GM12865 (cell line): ENCODE measurements at places on chromosomes 1 and 21.

DNA sequence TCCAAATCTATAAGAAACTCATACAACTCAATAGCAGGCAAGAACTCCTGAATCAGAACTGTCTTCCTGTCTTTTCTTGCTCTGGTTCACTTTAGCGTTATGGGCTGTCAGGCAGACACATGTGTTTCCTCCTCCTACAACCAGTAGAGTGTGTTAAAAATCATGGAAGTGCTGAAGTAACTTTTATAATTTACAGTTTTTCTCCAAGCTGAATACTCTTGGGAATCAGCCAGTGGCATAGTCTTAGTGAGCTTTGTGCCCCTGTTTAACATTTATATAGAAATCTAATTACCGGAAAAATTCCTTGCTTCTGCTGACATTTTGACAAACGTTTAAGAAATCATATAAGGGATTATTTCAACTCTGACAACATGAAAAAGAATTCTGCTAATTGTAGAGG, 113.1 kb upstream of the RGS18 start:
- no peak for DNase-seq

DNA sequence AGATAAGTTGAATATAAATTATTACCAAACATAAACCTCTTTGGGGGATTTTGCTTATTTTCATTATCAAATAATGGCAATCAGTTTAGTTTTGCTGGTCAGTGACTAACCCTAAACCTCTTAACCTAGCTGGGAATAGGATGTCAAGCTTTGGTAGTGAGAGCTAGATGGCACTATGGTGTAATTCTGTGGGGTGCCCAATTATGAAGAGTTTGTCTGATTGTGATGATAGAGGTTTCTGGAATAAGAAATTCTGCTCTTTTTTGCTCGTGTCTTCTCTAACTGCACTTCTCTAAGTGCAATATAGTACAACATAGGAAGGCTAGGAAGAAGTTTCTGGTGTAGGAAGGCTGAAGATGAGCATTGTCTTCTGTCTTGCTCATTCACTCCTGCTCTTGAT, 59.8 kb downstream of the XCL1 start:
- DNase-seq = no peak

GRCh38 chr1:164470996-164471395, 88.0 kb upstream of the PBX1 start:
- DNase-seq = no peak

- no peak for DNase-seq
Observed at GRCh38 chr1:22814176-22815042, 103.8 kb downstream of the EPHB2 start.

DNA sequence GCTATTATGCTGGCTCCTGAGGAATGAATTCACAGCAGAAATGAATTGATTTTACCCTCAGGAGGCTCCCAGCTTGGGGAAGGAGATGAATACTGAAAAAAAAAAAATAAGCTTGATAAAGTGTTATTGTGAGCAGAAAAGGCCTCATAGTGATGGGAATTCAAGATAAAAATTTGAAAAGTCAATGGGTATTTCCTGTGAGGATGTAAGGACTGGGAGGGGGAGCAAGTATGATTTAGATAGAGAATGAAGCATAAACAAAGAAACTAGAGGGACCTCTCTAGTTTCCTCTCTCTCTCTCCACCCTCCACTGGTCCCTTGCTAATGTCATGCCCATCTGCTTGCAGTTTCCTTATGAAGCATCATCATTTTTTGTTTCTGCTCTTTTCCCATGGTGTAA, 439.0 kb upstream of the PLXNA2 start:
- DNase-seq = peak; percentile 54

GRCh38 chr1:29732453-29732852, 496.1 kb downstream of the PTPRU start:
- no peak for DNase-seq

GRCh38 chr21:31338908-31339368, 5.1 kb downstream of the TIAM1 start:
- no peak for DNase-seq

- DNase-seq = no peak
Observed at GRCh38 chr1:14654554-14654953, 56.1 kb downstream of the KAZN start.

DNA sequence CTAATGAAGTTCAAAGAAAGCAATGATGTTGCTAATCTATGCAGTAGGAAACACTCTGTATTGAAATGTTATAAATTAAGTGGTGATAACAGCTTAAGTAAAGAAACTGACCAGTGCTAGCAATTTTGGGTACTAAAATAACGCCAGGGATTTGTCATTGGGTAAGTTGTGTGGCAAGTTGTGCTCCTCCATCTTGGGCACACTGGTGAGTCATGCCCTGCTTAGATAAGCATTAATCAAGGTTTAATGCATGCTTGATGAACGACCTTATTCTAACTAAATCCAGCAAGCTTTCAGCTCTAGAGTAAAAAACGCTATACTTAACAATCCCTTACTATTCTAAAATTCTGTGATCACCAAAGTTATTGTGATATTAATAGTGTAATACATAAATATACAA, 25.2 kb downstream of the VAMP4 start:
- no peak for DNase-seq

DNA sequence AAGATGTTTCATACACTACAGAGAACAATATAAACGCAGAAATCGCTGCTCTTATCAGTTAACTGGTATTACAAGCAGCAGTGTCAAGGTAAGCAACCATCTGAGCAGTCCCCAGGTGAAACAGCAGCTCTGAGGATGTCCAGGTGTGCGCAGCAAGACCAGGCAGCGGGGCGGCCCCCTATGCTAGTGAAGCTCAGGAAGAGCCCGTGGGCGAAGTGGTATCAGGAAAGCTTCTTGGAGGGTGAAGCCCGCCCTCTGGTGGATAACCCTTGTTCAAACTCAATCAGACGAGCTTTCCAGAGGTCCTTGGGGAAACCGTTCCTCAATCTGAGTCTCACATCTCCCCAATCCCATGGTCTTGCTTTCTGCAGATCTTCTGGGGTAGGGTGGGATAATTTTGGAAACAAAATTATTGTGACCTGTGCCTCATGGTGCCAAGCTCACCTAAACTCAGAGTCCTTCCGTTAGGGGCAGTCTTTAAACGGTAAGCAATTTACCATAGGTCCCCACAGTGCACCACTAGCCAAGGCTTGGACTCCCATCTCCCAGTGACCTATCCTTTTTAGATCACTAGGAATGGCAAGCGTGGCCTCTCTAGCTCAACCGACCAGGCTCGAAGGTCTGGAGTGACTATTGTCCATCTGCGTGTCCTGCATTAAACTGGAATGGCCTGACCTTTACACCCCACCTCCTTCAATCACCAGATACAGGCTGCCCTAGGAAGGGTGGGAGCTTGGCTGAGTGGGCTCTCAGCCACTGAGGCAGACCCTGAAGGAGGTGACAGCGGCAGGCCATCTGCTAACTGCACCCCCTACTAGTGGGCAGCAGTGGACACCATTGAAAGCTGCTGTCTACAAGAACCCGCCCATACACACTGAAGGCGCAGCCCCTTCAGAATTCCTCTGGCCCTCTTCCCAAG, 13.6 kb upstream of the FAM110D start:
- peak; percentile 83 for DNase-seq

GRCh38 chr1:59125154-59125553, 171.7 kb upstream of the FGGY start:
- DNase-seq = no peak

DNA sequence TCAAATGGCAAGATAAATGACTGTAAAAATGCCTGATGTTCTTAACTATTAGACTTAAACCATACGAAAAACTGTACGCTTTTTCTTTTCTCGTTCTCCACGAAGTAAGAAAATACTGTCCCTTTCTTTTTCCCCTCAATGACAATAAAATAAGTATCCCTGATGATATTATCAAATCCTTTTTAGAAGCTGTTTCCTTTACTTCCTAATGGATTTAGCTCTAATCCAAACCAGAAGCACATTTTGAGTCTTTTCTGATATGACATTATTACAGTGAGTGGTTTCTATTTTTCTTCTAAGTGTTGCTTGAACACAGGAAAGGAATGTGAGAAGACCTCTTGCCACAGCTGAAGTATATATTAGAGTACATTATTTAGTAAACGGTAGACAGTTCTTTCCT, 32.4 kb downstream of the DNM3 start:
- DNase-seq = no peak

- peak; percentile 48 for DNase-seq
Observed at GRCh38 chr1:14970115-14970798, 183.3 kb upstream of the TMEM51 start.

GRCh38 chr1:158864595-158864994, 33.4 kb downstream of the MNDA start:
- no peak for DNase-seq

GRCh38 chr1:230139741-230140140, 72.7 kb downstream of the GALNT2 start:
- no peak for DNase-seq

GRCh38 chr1:10904396-10905358, 107.8 kb upstream of the TARDBP start:
- no peak for DNase-seq

GRCh38 chr1:54272134-54272533, 72.2 kb downstream of the MRPL37 start:
- DNase-seq = no peak

- peak; percentile 69 for DNase-seq
Observed at GRCh38 chr1:158087320-158087927, 93.3 kb upstream of the CD1D start.

GRCh38 chr21:25424634-25425033, 182.6 kb downstream of the MRPL39 start:
- peak; percentile 76 for DNase-seq

DNA sequence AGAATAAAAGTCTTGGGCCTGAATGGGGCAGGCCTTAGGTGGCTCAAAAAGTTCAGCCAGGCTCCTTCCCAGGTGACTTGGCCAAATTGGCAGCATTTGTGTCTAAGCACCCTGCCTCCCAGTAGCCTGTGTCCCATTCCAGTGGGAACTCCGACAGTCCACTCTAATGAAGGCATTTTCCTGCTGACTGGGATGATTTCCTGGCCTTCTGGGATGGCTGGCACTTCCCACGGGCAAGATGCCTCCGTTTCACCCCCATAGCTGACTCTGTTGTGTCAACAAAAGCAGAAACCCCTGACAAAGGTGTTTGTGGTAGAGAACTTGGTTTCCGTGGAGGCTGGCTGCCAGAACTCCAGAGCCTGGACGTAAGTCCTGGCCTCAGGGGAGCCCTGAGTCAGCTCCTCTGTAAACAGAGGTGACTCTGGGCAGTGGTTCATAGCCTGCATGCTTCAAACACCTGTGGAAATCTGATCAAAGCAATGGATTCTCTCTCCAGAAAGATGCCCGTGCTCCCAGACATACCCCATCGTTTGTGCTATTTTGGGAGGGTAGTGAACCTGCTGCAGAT, 36.6 kb downstream of the WNT3A start:
- no peak for DNase-seq

GRCh38 chr1:206678490-206678889, 6.2 kb upstream of the MAPKAPK2 start:
- peak; percentile 76 for DNase-seq

GRCh38 chr1:173403996-173404395, 73.1 kb upstream of the PRDX6 start:
- peak; percentile 25 for DNase-seq

- peak; percentile 74 for DNase-seq
Observed at GRCh38 chr1:62841587-62842169, 57.7 kb downstream of the ATG4C start.

DNA sequence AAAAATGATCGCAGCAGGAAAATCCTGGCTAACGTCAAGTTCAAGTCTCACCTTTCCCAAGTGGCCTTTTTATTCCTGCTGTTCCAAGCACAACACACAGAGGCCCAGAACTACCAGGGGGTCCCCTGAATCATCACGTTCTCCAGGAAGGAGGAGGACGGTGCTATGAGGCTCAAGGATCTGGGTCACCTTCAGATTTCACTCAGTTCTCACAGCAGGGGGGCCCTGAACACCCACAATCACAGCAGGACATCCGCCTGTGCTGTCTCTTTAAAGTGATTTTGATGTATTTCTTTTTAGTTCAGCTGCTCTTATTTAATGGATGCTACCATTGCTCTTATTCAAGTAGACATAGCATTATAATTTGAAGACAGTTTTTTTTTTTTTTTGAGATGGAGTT, 173.4 kb downstream of the HUNK start:
- DNase-seq = no peak

DNA sequence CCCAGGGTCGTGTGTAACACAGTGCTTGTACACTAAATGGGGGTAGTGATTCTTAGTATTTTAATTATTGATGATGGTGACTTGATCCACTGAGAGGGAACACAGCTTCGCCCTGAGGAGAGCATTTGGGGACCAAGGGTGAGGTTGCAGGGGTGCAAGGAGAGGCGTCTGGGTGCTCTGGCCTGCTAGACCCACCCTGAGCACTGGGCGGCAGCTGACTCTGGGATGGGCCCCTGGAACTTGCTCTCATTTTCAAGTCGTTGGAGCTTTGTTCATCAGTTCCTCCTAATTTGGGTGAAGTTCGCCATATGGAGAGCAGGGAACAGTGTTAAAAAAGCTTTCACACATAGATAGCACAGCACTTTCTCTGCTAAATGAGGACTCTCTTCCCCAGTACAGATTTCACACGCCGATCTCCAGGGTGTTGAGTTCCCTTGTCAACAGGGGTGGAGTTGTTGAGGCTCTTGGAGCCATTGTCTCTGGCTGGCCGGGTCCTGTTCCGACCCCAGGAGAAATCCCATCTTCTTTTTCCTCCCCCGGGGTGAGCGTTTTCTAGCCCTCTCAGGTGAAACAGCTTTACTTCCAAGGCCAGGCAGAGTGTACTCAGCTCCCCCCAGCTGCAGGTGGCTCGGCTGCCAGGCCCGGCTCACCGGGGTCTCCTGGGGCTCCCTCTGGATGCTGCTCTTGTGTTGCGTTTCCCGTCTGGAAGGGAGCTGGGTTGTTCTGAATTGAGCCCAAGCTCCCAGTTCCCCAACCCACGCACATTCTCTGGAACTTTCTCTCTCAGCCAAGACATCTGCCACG, 367.4 kb downstream of the RPS6KC1 start:
- DNase-seq = no peak

- DNase-seq = no peak
Observed at GRCh38 chr1:177077006-177077405, 87.5 kb downstream of the ASTN1 start.

- no peak for DNase-seq
Observed at GRCh38 chr1:81299892-81300291, 500.8 kb upstream of the ADGRL2 start.

DNA sequence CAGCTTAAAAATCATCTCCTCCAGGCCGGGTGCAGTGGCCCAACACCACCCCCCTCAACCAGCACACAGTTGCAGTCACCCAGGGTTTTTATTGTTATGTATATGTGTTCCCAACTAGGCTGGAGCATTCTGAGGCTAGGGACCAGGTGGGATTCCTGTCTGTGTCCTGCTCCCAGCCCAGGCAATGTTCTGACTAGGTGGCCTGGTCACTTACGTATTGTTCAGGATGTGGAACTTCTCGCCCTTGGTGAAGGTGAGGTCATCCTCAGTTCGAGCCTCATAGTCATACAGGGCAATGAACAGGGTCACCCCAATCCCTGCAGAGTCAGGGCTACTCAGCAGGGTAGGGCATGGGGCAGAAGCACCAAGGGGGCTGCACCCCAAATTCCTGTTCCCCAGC, 12.2 kb downstream of the FGR start:
- no peak for DNase-seq

DNA sequence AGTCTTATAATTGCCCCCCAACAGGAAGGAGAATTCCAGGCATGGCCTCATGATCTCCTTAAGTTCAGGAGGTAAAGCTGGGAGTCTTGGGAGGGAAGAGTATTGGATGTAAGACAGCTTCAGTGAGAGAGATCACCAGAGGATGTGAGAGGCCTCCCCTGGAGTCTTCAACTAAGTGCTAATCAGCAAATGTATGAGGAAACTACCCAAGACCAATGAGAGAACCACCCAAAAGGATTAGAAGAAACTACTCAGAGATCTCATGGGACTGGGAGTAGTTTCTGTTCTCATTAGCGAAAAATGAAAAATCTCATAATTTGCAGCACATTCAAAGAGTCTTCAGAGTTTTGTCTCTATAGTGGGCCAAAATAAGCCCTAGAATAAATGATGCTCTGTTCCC, 36.6 kb upstream of the WNT2B start:
- no peak for DNase-seq
